Stimulated activated CD8-positive, alpha-beta memory T cell treated with anti-CD3 and anti-CD28 coated beads, Interleukin-7, amount 100 ng/mL, for 24 hours (primary cell): ENCODE measurements at places on chromosomes 1 and 21.

GRCh38 chr1:19495799-19496526 is 10.6 kb upstream of the CAPZB start:
- no peak for DNase-seq

DNA sequence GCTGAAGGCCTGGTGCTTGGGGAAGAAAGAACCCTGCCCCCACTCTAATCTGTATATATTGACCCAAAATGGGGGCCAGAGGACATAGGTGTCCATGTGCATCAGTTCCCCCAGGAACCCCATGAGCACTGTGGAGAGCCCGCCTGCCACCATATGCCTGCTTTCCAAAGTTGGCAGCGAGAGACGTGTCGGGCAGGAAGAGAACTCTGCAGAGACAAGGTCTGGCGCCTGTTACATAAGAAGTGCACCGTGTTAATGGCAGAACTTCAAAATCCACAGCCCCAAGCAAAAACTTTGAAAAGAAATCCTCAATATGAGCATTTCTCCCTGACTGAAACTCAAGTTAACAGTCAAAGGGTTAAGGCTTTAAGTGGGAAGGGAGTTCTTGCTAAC is 8.0 kb downstream of the CTNNBIP1 start:
- DNase-seq = no peak

DNA sequence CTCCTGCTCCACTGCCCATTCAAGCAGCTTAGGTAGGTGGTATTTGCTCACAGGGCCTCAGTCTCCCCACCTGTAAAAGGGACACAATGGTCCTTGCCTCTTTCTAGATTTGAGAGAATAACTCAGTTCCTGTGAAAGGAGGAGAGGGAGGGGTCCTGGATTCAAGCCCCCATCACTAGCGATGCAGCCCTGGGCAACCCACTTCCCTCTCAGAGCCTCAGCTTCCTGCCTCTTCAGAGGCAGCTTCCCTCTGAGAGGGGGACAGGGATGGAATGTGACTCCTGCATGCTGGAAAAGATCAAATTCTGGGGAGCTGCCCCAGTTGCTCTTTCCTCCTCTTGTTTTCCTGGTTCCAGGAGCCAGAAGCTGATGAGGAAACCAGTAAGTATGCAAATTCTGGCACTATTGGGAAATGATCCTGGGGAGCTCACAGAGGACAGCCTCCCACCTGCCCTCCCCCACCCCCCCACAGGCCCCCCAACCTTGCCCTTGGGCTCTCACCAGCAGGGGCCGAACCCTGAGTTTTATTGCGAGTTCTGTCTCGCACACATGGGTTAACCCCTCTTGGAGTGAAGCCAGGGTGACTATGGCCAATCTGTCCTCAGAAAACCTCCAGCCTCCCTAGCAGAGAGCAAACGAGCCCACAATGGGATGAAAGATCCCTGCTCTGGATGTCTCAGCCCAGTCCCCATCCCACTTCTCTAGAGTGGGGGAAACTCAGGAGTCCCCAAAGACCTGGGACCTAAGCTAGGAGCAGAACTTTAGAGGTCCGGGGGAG is 11.7 kb downstream of the ZC3H12A start:
- DNase-seq = no peak

GRCh38 chr1:84753516-84754385 is 63.5 kb upstream of the SSX2IP start:
- DNase-seq = peak; percentile 40

GRCh38 chr1:79708646-79709265 is 702.2 kb upstream of the ADGRL4 start:
- DNase-seq = no peak

- DNase-seq = no peak
Measured at GRCh38 chr1:64527165-64527564, 57.2 kb downstream of the CACHD1 start.

GRCh38 chr1:40701684-40702083 is 10.2 kb downstream of the NFYC start:
- no peak for DNase-seq

DNA sequence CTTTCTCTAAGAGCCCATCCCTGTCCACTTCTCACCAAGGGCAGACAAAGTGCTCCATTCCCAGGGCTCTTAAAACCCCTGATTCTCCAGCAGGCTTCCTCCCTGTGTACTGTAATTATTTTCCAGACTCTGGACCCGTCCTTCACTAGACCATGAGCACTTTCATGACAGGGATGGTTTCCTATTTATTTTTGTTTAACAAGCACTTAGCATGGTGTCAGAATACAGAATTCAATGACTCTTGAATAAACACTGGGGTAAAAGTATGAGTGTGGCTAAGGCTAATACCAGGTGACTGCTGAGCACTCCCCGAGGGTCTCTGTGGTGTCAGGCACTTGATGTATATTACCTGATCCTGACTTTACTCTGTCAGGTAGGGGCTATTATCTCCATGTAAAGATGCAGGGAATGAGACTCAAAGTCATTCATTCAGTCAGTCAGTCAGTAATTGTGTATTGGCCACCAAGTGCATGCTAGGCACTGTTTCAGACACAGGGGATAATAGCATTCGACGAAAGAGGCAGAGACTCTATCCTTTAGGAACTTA is 47.2 kb downstream of the C1orf21 start:
- DNase-seq = no peak

GRCh38 chr1:32031578-32032274 is 18.1 kb downstream of the KHDRBS1 start:
- DNase-seq = no peak

DNA sequence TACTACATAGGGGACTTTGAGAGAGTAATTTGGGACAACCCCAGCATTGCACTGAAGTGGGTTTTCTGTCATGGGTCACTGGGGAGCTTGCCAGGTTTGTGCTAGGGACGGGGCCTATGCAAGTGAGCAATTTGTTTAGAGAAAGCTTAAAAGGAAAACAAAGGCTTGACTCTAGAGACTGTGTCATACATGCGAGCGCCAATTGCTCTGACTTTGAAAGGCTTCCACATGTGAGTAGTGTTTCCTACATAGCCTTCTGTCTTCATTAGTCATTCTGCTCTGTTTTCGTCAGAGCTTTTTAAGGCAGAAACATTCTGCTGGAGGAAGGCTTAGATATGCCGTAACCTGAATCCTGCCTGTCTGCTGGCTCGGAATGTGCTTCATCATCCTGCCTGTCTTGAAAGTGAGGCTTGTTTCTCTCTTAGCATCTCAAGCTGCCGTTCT is 28.4 kb downstream of the TRIM45 start:
- DNase-seq = no peak

- no peak for DNase-seq
Measured at GRCh38 chr1:81800695-81801650, at the start of gene ADGRL2. TSS of gene ADGRL2 (plus strand) at chr1:81800934. CDS start at chr1:81836985, 36,051 bp downstream.

DNA sequence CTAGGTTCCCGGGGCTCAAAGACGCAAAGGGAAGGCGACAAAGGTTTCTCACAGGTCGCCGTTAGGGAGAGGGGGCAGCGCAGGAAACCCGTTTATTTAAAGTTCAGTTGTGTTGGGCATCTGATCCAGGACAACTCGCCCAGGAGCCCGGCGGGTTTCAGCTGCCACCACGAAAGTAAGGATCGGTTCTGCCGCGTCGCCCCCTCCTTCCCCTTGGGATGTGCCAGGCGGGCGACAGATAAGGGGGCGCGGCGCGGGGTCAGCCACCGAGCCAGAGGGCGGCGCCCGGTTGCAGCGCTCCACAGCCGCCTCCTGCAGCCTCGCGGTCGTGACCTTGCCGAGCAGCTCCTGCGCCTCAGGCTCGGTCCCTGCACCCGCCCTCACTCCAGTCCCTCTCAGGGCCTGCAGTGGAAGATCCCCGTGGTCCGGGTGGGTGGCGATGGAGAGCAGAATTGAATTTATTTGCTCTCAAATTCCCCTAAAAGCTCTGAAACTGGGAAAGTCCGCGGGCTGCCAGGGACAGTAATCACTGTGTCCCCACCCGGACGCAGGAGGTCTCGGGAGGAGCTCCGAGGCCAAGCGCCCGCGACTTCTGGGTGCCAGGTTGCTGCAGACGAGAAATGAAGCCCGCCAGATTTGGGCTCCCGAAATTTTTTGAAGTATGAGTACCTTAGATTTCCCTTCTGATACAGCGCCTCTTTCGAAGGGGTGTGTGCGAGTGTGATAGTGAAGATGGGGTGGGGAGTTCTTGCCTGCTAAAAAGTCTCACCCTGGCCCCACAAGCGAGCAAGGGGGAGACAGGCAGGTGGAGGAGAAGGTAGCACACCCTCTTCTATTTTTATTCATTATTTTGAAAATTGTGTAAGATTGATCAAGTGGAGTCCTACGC is 28.4 kb upstream of the NFIA start:
- DNase-seq = no peak

DNA sequence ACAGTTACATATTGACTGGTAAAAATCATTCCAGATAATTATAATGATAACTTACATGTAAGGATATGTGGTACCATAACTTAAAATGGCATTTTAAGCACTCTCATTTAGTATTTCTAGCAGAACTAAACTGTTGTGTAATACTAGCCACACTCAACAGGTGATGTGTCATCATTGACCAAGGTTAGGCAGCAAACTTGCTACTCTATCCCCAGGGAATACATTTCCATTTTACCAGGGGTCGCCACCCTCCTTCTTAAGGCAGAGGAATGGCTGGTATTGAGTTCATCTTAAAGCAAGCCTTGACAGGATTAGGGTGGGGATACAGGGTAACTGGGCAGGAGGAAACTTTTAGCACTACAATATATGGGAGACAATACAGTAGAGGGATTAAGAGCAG is 259.8 kb upstream of the CAMK1G start:
- no peak for DNase-seq

DNA sequence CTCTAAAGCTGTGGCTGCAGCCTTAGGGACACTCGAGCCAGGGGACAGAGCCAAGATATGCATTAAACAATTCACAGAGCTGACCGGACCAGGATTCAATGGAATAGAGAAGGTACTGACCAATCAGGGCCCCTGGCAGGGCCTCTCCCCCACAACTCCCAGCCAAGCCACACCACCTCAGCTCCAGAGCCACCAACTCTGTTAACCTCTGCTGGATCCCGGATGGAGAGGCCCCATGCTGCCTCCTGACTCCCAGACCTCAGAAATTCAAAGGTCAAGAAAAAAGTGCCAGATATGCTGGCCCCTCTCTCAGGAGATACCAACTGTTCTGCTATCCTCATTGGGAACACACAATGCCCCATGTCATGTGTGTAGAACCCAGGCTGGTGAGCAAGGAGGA is 62.1 kb downstream of the CD46 start:
- DNase-seq = no peak
